GM23248 (cell line): ENCODE measurements at places on chromosomes 4 and X.

DNA sequence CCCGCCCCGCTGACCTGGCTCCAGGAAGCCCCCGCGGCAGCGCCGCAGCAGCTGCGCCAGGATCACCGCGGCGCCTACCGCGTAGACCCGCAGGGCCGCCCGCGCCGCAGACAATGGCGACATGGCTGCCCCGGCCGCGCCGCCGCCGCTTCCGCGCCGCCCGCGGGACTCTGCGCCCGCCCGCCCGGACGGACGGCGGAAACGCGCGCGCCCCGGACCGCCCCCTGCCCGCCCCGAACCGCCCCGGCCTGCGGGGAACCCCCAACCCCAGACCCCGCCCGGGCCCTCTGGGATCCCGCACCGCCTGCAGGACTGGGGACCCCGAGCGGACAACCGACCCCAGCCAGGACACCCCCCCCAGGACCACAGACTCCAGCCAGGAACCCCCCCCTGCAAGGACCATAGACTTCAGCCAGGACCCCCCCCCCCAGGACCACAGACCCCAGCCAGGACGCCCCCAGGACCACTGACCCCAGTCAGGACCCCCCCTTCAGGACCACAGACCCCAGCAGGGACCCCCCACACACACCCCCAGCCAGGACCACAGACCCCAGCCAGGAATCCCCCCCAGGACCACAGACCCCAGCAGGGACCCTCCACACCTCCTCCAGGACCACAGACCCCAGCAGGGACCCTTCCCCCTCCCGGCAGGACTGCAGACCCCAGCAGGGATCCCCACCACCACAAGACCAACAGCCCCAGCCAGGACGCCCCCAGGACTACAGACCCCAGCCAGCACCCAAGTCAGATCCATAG is at the start of the genes DHRSX and ZBED1:
Gene DHRSX, minus strand, starts transcription at position 174 of the 756 bp plus-strand sequence. Its CDS starts 51 bp downstream, at position 123.
Gene ZBED1, minus strand, starts transcription at position 174 of the 756 bp plus-strand sequence. CDS start 10,257 bp downstream, outside the sequence.
- peak within 1 kb of the TSS; percentile 75 for H3K27ac ChIP-seq
- H3K4me3 ChIP-seq: peak within 1 kb of the TSS; percentile 91
- no peaks in the 10 kb centered on the region for H3K36me3 ChIP-seq

DNA sequence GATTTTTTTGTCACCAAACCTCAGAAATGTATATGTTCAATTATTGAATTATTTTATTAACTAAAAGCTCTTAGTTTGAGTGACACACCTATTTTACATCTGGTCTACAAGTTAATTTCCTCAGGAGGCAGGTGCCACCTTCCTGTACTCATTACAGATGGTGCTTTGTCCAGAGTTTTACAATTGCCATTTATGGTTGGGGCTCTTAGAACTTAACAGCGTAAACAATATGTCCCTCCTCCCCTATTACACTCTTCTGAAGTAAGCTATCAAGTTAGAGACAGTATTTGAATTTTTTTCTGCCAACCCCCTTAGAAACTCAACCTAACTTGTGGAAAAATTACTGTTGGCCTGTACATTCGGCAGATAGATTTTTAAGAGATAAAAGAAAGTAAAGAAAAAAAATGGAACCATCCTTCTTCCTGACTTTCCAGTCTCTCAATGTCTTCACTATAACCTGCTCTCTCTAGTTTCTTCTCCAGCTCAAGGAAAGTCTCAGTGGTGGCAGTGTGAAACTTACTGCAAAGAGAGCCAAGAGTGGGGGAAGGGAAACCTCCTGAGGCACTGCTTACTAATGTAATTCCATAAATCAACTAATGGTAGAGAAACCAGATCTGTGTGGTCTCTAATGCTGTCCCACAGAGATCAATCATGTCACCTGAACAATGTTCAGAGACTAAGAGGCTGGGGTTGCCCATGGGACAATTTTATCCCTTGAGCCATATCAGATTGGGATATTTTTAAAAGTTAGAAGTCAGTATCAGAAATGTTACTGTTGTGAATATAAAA is 7.8 kb downstream of the CXXC4 start:
- H3K4me3 ChIP-seq: no peak overlapping the region
- H3K36me3 ChIP-seq: no peaks in the 10 kb centered on the region
- H3K4me1 ChIP-seq: no peaks in the 10 kb centered on the region
- peaks cover 12% of the 10 kb centered on the region for H3K27me3 ChIP-seq
- DNase-seq: no peak

DNA sequence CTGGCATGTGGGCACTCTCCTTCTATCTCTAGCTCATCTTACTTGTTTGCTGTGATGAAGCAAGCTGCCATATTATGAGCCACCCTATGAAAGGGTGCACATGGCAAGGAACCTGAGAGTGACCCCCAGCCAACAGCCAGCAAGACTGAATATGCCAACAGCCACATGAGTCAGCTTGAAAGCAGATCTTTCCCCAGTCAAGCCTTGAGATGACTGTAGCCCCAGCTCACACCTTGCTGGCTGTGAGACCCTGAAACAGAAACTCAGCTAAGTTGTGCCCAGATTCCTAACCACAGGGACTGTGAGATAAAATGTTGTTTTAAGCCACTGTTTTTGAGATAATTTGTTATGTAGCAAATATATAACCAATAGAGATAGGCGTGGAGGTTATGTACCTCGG is 36.2 kb downstream of the KDM5C start:
- DNase-seq: peak; percentile 27
- no peaks in the 10 kb centered on the region for H3K27me3 ChIP-seq
- H3K27ac ChIP-seq: no peak overlapping the region
- no peak overlapping the region for H3K4me3 ChIP-seq
- H3K36me3 ChIP-seq: no peaks in the 10 kb centered on the region

DNA sequence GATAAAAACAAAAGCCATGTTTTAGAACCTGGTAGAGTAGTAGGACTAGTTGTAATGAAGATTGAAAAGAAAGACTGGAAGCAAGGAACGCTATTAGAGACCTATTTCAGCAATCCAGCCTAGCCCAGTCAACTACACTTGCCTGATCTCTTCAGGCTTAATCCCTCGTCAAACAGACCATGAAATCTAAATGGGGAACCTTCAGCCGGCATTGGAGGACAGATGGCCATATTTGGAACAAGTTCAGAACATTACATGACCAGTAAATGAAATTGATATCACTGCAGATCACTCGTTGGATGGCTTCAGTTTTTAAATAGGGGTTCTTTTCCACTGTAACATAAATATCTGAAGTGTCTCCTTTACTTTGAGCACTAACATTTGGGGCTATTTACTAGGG is 84.8 kb upstream of the WDR44 start:
- H3K27me3 ChIP-seq: no peaks in the 10 kb centered on the region
- H3K36me3 ChIP-seq: no peaks in the 10 kb centered on the region
- no peak overlapping the region for H3K27ac ChIP-seq
- no peak for DNase-seq

DNA sequence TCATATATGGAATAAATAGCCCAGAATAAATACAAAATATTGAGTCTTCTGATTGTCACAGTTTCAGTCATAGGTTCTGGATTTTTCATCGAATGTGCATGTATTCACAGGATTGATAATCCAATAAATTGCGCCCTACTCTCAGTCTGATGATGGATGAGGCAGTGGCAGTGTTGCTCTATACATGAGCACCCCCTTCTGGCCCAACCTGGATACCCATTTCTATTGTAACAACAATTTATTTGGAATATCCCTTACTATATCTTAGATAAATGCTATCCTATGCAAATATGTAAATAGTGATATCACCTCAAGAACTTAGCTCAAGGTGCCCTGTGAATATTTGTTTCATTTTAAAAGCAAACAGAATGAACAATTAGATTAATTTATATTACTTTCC is 733.7 kb upstream of the PABPC4L start:
- no peaks in the 10 kb centered on the region for H3K4me1 ChIP-seq
- no peak overlapping the region for H3K27ac ChIP-seq
- peak; percentile 15 for DNase-seq
- H3K4me3 ChIP-seq: no peak overlapping the region
